RPMI8226 (cell line): ENCODE measurements at places on chromosomes 3 and 15.

GRCh38 chr3:52394751-52395502 is 50.0 kb downstream of the SEMA3G start:
- DNase-seq = no peak

GRCh38 chr3:11624161-11624560 is 19.6 kb downstream of the VGLL4 start:
- DNase-seq = no peak

DNA sequence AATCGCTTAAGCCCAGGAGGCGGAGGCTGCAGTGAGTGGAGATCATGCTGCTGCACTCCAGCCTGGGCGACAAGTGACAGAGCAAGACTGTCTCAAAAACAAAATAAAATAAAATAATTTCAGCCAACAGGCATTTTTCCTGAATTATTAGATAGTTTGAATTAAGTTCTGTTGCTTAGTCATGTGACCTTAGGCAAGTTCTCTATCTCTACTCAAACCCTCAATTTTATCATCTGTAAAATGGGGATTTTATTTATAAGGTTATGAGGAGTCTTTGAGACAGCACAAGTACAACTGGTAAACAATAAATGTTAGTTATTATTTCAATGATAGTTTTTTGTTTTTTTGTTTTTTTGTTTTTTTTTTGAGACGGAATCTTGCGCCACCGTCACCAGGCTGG is 13.0 kb downstream of the SQOR start:
- DNase-seq = no peak

DNA sequence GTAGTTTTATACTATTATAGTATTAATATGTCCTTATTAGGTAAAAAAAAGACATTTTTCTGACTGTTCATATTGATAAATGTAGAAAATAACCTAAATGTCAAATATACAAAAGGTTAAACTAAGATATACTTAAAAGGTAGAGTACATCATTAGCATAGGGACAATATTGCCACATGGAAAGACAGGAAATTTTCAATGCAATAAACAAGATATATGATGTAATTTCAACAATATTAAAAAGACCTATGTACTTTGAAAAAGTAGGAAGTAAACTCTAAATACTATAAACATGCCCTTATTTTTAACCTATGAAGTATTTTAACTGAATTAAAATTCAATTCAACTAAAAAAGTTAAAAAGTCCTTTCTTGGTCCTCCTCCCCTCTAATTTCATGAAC is 1.9 kb downstream of the SPG11 start:
- DNase-seq = no peak

- DNase-seq = no peak
Observed at GRCh38 chr3:154071146-154071545, 50.0 kb upstream of the ARHGEF26 start.

DNA sequence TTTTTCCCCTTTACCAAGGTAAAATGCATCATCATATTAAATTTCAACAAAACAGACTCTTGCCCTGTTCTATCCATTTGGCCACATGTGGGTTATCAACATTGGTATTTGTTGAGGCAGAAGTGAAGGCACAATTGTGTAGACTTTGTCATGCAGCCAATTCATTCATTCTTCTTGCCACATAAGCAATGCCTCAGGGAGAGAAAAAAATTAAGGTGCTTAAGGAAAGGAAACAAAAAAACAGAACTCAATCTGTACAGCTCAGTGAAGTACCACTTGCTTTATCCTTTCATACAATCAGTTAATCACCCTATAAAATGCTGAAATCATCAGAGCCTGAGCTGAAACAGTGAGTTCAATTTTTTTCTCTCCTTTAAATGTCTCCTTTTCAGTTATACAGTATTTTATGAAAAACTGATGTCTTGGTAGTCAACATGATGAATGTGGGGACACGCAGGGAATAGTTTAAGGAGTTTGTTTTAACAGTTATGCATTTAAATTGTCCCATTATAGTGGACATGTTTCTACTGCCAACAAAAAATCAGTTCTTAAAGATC is 588.9 kb downstream of the MFSD1 start:
- no peak for DNase-seq

DNA sequence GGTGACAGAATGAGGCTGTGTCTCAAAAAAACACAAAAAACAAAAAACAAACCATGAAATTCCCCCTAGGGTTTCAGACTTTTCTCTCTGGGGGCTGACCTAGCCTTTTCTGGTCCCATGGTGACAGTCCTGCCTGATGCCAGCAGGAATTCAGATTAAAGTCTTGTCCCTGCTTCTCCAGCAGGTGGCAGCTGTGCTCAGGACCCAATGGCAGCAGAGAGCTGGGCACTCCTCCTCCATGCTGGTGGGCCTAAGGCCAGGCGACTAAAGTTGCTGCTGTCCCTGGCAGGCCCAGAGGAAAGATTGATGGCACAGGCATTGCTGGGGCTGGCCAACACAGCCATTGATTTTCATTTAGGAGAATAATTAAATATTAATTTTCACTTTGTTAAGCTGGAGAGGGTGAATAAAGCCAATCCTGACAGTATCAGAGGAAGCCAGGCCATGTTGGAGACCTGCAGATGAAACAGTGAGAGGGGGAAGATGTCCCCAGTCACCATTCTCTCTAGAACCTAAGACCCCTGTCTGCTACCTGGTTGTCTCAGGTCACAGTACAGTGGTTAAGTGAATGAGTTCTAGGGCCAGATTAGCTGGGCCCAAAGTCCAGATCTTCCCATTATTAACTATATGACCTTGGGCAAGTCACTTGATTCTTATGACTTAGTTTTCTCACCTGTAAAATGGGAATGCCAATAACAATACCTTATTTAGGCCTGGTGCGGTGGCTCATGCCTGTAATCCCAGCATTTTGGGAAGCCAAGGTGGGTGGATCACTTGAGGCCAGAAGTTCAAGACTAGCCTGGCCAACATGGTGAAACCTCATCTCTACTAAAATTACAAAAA is 7.1 kb downstream of the CELF6 start:
- DNase-seq = peak; percentile 80

- DNase-seq = peak; percentile 63
Observed at GRCh38 chr3:108090049-108090700, 656 bp downstream of the CD47 start.

- no peak for DNase-seq
Observed at GRCh38 chr3:35929158-35929557, 289.8 kb downstream of the ARPP21 start.

DNA sequence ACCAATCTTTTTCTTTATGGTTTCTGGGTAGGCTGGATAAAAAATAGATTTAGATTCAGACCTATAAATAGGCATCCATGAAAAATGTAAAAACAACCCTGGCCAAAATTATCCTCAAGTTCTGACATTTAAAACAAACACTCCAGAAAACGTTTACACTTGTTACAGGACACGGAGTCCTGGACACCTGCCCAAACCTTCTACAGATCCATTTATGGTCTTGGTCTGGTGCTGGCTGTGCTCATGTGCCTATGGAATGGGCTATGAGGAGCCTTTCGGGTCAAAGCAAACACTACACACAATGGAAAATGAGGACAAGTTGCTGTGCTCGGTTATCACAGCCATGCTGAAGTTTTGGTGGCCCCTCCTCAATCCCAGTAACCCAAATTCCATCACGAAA is 108.1 kb downstream of the PDZRN3 start:
- DNase-seq = no peak

DNA sequence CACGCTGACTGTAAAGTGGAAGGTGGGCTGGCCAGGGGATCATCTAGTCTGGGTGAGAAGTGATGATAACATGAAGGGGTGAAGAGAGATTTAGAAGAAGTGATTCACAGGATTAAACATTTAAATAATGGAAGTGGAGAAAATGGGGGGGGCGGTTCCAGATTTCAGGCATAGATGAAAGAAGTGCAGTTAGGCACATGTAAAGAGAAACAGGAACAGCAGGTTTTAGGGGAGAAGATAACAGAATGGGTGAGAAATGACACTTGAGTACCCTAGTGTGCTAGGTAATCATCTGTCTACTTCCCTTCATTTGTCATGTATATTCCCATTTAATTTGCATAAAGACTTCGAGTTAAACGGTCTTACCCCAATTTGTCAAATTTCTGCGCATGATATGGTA is 15.3 kb downstream of the B3GNT5 start:
- DNase-seq = no peak

DNA sequence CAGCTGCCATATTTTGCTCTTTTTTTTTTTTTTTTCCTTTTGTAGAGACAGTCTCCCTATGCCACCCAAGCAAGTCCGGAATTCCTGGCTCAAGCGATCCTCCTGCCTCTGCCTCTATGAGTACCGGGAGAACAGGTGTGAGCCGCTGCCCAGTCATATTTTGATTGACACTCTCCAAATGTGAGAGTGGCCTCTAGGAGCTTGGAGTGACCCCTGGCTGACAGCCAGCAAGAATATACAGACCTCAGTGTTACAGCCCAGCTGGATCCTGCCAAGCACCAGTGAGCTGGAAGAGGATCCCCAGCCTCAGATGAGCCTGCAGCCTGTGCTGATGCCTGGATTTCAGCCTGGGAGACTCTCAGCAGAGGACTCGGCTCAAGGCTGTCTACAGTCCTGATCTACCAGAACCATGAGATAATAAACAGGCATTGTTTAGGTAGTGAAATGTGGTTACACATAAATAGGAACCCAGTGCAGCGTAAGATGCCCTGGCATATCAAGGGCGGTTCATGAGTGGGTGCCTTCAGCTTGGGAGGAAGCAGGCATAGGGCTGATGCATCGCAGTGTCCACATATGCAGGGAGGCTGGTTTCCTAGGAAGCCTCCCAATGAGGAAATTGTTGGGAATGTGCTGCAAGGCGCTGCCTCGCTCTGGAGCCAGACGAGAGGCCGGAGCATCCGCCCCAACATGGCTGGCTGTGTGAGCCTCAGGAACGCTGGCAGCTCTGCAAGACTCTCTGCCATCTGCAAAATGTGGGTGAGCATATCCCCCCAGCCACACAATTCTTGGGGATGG is 38.9 kb upstream of the ATP10A start:
- DNase-seq = no peak

- no peak for DNase-seq
Observed at GRCh38 chr15:29346998-29347397, 77.4 kb upstream of the NSMCE3 start.

GRCh38 chr3:120604784-120605183 is 8.6 kb downstream of the NDUFB4 start:
- DNase-seq = no peak

DNA sequence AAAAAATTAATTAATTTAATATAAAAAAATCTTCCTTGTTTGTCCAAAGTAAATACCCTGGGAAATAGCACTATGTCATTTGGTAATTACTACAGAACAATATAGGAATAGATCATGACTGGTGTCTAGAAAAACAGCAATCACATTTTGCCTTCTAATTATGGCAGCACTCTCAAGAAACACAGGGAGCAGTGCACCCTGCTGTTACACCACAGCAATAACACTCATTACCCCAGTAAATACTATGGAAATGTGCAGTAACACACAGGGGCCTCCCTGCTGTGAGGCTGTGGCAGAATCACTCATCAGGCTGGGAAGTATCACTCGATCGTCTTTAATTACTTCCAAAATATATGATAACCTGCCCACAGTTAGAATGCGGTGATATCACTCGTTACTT is 646.0 kb downstream of the TUSC7 start:
- DNase-seq = peak; percentile 8

DNA sequence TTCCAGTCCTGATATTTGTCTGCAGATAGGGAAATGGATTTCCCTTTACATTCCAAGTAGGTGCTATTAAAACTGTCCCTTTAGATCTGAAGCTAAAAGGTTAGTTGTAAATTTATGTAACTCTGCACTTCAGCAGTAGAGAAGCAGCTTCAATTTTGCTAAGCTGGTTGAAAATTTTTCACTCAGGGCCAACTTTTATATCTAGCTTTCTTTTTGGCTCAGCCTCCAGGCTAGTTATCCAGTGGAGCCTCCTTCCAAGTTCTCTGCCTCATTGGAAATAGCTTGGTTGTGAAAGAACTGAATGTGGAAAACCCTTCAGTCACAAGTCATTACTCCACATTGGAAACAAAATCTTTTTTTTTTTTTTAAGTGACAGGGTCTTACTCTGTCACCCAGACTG is 8.2 kb upstream of the ZNF660 start:
- DNase-seq = no peak

GRCh38 chr3:129665024-129665768 is 58.7 kb upstream of the PLXND1 start:
- no peak for DNase-seq

- DNase-seq = no peak
Observed at GRCh38 chr3:74329096-74329495, 285.4 kb downstream of the CNTN3 start.

DNA sequence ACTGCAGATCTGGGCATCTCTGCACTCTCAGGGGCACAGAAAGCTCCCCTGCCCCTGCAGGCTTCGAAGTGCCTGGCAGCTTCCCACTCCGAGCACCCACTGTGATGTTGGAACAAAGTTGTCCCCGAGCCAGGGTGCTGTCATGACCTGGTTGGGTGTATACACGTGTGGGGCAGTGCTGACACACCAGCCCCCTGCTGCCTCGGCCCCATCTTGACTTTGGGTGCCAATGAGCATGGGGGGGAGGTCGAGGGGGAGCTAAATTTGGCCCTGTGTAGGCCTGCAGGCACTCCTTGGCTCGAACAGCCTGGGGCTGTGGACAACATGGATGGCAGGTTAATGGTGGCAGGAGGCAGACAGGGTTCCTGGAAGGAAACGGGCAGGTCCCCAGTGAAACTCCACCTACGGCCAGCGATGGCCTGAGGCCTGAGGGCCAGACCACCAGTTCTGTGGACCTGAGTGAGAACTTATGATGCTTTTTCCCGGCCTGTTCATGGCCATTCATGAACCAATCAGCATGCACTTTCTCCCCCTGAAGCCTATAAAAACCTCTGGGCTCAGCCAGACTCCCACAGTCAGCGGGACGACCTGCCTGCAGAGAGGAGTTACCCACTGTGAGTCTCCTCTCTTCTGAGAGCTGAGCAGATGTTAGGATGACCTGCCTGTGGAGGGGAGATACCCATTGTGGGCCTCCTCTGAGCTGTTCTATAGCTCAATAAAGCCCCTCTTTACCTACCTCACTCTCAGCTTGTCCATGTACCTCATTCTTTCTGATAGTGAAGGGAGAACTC is 1029.1 kb upstream of the GBE1 start:
- no peak for DNase-seq

- DNase-seq = no peak
Observed at GRCh38 chr3:55017876-55018275, 90.0 kb upstream of the LRTM1 start.

GRCh38 chr15:85828874-85829273 is 34.1 kb upstream of the KLHL25 start:
- DNase-seq = no peak
